ENCODE measurements at places on chromosomes 3 and 15.

- DNase-seq, result no peak
Measured at GRCh38 chr3:61181874-61182273, 69.4 kb downstream of the FHIT start.

DNA sequence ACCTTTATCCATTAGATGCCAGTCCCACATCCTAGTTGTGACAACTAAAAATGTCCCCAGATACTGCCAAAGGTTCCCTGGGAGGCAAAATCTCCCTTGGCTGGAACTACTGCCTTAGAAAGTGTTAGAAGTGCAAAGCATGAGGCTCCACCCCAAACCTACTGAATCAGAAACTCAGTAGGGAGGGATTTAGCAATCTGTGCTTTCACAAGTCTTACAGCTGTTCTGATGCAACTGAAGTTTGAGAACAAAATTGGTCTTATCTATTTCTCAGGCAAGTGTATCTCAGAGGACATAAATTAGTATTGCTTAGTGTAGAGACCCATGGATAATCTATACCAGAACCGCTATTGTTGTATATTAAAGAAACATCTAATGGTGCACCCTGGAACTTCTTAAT is 70.2 kb downstream of the CLDN1 start:
- DNase-seq, result no peak

- no peak for DNase-seq
Measured at GRCh38 chr15:35680951-35681350, 135.0 kb upstream of the DPH6 start.

GRCh38 chr15:58286523-58286922 is 145.3 kb upstream of the LIPC start:
- no peak for DNase-seq

DNA sequence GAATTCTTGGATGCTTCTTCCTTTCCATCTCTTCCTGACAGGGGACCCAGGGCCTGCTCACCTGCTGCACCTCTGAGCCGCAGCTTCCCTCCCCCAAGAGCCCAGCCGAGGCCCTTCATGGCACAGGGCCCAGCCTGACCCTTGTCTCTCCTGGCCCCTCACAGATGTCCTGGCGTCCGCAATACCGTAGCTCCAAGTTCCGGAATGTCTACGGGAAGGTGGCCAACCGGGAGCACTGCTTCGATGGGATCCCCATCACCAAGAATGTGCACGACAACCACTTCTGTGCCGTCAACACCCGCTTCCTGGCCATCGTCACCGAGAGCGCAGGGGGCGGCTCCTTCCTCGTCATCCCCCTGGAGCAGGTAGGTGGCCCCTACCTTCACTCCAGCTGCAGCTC is 66.2 kb downstream of the CORO2B start:
- DNase-seq, result no peak

DNA sequence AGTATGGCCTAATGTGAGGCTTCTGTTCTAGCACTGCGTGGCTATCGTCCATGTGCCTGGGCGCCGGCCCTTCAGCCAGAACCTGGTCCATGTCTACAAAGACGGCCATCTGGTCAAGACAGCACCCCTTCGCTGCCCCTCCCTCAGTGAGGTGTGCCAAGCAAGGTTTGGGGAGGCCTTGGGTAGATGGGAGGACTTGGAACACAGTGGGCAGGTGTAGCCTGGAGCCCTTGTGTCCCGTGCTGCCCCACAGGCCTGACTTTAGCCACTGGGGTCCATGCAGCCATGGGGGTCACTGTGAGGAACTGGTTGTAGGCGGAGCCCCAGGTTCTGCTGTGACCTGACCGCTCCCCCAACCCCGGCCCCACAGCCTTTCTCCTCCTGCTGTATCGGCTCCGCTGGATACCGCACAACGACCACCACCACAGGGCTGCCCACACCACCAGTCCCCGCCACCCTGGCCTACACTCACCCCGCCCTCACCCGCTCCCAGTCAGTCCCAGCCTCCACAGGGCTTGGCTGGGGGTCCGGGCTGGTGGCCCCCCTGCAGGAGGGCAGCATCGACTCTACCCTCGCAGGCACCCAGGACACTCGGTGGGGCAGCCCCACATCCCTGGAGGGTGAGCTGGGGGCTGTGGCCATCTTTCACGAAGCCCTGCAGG is 16.6 kb downstream of the NBEAL2 start:
- DNase-seq, result no peak

GRCh38 chr3:48042071-48042760 is 26.0 kb upstream of the MAP4 start:
- DNase-seq, result no peak

All from CD4-positive, alpha-beta T cell treated with Interleukin-1 beta for 1 hour (primary cell).